ENCODE measurements at places on chromosomes 6 and 20.
A peak's percentile ranks its signal among the peaks of the same experiment; 100 is the strongest.

- DNase-seq = no peak
Observed at GRCh38 chr20:35306931-35307517, 14.8 kb upstream of the FAM83C start.

GRCh38 chr20:33915726-33916331 lies 77.9 kb upstream of the RALY start:
- DNase-seq = peak; percentile 46

GRCh38 chr6:53583451-53583850 lies 38.5 kb upstream of the GCLC start:
- DNase-seq = no peak

DNA sequence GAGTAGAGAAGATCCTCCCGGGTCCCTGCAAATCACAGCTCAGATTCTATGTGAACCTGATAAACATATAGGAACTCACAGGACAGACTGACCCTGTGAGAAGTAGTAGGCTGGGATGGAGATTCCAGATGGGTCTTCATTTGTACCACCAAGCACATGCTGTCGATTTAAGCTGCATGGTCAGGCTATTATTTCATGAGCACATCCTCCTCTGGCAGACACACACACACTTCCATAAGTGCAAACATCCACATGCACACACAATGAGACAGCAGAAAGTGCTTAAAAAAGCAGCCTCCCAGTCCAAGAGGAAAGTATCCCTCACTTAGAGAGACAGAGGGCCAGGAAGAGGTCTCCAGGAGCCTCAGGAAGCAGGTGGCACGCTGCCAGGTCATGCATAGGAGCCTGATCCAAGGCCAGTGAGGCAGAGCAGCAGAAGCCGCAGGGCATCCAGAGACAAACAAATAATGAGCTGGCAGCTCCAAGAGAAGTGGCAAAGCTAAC lies 131.8 kb downstream of the UNC5CL start:
- no peak for DNase-seq

- DNase-seq = no peak
Observed at GRCh38 chr20:41738604-41739206, 120.5 kb upstream of the CHD6 start.

DNA sequence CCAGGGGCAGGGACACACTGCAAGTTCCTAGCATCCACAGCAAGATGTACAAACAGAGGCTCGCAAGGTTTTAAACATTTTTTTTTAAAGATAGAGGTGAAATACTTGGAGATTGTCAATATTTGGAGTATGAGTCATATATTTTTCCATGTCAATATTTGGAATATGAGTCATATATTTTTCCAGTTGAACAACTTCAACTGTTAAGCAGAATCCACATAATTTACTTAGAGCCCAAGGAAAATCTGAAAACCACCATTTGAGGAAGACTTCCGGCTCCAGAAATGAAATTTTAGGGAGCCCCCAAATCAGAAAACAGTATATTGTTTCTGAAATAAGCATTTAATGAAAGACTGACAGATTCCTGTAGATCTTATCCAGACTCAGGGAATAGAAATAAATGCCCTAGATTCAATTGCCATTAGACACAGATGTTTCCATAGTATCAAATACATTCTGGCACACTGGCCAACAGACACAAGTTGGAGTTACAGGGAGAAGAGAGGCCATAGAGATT lies 51.6 kb upstream of the FAM184A start:
- no peak for DNase-seq
